PC-3 (cell line): ENCODE measurements at places on chromosomes 5 and 9.

DNA sequence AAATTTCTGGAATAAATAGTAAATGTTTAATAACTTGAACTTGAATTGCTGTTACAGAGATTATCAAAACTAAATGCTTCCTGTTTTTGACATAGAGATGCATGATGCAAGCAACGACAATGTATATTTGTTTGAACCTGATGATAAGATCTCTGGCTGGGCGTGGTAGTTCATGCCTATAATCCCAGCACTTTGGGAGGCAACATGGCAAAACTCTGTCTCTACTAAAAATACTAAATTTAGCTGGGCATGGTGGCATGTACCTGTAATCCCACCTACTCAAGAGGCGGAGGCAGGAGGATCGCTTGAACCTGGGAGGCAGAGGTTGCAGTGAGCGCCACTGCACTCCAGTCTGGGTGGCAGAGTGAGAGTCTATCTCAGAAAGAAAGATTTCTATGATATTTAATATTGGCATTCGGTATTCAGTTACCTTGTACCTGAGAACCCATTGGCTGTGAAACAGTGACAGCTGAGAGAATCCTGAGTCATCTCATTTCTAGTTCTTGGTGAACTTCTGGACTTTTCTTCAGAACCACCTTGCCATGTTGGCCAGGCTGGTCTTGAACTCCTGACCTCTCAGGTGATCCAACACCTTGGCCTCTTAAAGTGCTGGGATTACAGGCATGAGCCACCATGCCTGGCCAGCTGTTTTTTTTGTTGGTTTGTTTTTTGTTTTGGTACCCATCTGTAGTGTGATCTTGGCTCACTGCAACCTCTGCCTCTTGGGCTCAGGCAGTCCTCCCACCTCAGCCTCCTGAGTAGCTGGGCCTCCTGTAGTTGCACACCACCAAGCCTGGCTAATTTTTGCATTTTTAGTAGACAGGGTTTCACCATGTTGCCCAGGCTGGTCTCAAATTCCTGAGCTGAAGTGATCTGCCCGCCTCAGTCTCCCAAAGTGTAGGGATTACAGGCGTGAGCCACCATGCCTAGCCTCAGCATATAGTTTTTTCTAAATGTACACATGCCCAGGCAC, 10.0 kb upstream of the FGF18 start:
- DNase-seq, result no peak

DNA sequence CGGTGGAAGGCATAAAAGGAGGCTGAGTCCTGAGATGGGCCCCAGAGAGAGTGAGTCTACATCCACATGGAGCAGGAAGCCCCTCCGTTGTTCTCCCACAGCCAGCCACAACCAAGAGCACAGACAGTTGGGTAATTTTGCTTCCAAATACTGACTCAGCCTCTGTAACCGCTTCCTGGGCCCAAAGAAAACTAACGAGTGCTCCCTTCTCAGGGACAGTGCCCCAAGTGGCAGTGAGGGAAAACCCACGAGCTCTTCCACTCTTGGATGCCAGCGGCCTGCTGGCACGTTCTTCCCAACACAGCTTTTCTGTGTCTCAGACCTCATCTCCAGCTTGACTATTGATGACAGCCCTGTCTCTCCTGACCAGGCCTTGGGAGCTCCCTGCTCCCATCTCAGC, 207.6 kb downstream of the FSTL4 start:
- peak; percentile 20 for DNase-seq

GRCh38 chr5:158451203-158451992, 592.5 kb upstream of the CLINT1 start:
- DNase-seq, result no peak

GRCh38 chr5:113192541-113192940, 215.9 kb downstream of the DCP2 start:
- peak; percentile 46 for DNase-seq

GRCh38 chr5:95824747-95825146, 2.2 kb upstream of the GLRX start:
- DNase-seq, result no peak

DNA sequence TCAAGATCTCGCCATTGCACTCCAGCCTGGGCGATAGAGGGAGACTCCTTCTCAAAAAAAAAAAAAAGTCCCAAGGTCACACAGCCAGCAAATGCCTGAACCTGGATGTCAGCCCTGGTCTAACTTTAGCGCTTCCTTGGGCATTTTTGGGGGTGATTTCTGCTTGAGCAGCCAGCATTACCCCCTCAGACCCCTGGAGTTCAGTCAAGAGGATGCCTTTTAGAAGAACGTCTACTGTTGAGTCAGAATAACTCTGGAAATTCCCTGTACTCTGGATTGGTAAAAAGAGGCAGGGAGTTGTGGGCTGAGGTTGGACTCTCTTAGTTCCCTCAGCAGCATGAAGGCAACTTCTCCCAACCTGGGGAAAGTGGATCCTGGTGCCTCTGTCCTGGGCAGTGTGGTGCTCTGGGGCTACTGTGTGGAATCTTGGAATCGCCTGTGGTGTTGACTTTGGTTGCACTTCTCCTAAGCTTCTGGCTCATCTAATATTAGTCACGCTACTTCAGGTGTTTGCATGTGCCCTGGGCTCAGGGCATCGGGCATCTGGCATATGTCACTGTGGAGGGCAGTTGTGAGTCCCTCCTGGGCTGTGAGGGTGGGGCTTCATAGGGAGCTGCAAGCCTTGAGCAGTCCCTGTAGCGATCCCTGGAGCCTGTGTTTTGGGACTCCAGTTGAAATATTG, 32.2 kb downstream of the STXBP1 start:
- no peak for DNase-seq

GRCh38 chr9:21097817-21098216, 20.1 kb upstream of the IFNB1 start:
- no peak for DNase-seq

GRCh38 chr5:16480821-16481538, 15.4 kb upstream of the ZNF622 start:
- peak; percentile 96 for DNase-seq

DNA sequence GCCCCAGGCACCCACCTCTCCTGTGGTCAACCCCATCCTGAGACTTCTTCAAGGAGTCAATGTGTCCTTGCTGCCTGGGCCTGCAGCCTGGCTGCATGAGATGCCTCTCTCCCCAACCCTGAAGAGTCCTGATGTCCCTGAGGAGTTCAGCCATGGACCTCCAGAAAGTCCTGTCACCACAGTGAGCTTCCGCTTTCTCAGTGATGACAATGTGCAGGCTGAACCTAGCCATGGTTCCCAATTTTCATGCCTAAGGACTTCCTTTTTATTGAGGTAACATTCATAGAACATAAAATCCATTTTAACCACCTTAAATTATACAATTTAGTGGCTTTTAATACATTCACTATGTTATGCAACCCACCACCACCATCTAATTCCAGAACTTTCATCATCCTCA, 29.1 kb downstream of the DAP start:
- DNase-seq, result no peak

- no peak for DNase-seq
These were observed 34.2 kb upstream of the IL7R start for GRCh38 chr5:35822511-35822910.

- no peak for DNase-seq
These were observed 514 bp downstream of the FOXB2 start for GRCh38 chr9:77019926-77020412.

DNA sequence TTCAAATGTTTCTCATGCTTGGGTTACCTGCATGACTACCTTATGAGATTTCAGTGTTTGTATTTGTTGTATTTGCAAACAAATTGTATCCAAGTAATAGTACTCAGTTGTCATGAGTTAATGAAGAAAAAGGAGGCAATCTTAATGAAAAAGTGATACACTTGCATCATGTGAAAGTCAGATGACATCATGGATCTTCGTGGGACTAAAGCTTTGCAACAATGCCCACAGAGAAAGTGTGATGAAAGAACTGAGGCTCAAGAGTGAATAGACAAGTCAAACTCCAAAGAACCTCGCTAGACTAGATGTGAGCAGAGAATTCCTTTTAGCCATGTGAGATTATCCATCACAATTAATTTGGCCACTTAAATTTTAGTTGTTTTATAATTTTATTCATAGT, 75.4 kb upstream of the ADRB2 start:
- no peak for DNase-seq

DNA sequence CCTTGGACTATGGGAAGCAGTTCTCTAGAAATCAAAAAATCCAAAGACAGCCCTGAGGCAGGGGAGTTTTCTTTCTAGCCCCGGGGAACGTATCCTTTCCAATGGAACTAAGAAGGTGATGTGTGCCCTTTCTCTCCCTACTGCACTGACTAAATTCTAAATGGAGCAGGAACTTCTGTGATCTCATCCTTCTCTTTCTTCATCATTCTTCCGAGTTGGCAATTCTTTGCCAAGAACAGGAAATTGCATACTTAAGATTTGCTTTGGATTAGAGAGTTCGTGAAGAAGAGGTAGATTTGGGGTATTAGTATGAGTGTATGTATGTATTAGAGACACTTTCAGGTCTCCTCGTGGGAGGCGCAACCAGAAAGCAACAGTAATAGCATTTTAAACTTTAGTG, 178.0 kb upstream of the PIK3R1 start:
- no peak for DNase-seq

GRCh38 chr5:150301170-150301505, 1.6 kb downstream of the ARSI start:
- no peak for DNase-seq

GRCh38 chr5:52582313-52582712, 205.4 kb upstream of the ITGA1 start:
- peak; percentile 6 for DNase-seq

- DNase-seq, result no peak
These were observed 62.2 kb upstream of the IL17B start for GRCh38 chr5:149441194-149441753.

GRCh38 chr5:124582561-124582840, 163.9 kb downstream of the ZNF608 start:
- DNase-seq, result no peak

GRCh38 chr5:157269761-157270272, 3.9 kb downstream of the CYFIP2 start:
- no peak for DNase-seq

- no peak for DNase-seq
These were observed 21.1 kb upstream of the TLR4 start for GRCh38 chr9:117682955-117683710.

DNA sequence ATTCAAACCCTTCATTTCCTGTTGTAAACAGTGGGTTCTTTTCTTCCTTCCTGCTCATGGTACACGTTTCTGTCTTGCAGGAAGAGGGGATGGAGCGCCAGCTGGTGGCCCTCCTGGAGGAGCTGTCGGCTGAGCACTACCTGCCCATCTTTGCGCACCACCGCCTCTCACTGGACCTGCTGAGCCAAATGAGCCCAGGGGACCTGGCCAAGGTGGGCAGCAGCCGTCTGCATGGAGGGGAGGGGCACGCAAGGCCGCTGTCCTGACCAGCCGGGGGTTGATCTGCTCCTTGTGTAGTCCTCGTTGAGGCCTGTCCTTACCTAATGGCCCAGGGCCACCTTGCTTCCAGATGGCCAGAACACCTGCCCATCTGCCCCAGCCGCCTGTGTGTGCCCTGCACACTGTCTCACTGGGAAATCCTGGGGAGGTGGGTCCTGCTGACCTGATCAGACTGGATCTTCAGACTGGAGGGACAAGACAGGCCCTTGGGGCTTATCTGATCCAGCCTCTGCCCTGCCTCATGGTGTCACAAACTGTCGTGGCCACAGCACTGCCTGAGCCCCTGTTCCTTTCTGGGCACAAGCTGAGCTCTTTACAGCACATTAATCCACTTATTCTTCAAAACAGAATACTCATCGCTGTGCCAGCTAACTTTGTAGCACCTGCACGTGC, 44.7 kb downstream of the LRSAM1 start:
- DNase-seq, result no peak

DNA sequence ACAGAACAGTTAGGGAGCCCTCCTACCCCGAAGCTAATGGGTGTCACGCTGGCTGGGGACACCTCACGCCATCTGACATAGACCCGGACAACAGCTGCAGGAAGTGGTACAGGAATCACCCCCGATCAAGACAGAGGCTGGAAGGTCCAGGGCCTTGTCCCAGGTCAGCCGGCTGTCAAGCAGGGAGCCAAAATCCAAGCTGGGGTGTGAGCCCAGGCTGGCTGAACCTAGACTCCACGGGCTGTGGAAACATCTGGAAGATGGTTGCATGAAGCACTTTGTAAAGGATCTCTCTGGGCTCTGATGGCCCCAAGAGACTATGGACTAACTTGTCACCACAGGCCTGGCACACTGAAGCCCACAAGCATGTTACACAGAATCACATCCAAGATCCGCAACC, 68.9 kb upstream of the STXBP1 start:
- no peak for DNase-seq

- DNase-seq, result peak; percentile 24
These were observed 289.8 kb upstream of the ANKRD55 start for GRCh38 chr5:56522960-56523359.

- DNase-seq, result peak; percentile 32
These were observed 465.9 kb downstream of the CDH9 start for GRCh38 chr5:26572480-26572879.

- DNase-seq, result no peak
These were observed 27.7 kb upstream of the CDC23 start for GRCh38 chr5:138240650-138241385.

DNA sequence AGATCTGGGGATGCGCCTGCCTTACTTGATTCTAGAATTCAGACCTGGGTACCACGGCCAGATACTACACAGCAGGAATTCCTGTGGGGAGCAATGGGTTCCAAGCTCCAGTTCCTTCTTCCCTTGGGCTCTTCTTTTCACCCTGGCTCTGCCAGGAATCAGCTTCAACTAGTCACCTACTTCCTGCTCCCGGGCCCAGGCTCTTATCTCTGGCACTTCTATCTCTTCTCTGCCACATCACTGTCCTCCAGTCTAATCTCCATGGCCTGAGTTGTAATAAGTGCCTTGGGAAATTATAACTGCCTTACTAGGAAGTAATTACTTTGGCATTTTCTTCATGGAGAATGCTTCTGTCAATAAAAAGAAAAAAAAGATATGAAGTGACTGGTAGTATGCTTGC, 26.2 kb upstream of the SERINC5 start:
- DNase-seq, result no peak

GRCh38 chr5:10695055-10695649, 65.9 kb downstream of the DAP start:
- DNase-seq, result peak; percentile 96

DNA sequence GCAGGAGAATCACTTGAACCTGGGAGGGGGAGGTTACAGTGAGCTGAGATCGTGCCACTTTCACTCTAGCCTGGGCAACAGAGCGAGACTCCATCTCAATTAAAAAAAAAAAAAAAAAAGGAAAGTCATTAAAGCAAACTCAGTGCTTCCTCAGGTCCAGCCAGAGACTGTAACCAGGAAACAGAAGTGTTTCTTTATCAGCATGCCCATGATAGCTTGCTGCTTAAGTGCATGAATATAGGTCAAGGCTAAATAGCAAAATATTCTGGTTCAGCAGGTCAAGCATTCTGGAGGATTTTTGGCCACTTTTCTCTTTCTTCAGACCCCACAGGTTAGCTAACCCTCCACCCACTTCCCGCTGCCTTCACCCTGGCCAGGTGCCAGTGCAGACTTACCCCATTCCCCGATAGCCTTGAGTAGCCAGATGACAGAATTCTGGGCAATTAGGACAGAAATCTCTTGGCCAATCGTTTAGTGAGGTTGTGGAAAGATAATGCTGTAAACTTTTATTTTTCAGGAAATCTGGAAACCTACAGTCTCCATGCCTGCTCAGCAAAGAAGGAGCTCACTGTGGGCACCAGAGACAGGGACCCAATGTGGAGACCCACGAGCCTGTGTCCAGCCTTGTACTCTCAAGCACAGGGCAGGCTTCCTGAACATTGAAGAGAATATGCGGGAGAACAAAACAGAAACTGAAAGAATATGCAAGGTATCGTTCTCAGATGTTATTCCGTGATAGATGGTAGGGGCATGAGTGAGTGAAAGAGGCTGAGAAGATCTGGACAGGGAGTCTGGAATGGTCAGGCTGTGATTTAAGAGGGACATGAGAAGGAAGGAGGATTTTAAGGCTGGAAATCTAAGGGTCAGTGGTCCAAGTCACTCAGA, 4.2 kb upstream of the UGT3A2 start:
- no peak for DNase-seq

GRCh38 chr5:157582731-157583620, 7.4 kb upstream of the ADAM19 start:
- no peak for DNase-seq
